ENCODE measurements at places on chromosomes 1 and 21.

DNA sequence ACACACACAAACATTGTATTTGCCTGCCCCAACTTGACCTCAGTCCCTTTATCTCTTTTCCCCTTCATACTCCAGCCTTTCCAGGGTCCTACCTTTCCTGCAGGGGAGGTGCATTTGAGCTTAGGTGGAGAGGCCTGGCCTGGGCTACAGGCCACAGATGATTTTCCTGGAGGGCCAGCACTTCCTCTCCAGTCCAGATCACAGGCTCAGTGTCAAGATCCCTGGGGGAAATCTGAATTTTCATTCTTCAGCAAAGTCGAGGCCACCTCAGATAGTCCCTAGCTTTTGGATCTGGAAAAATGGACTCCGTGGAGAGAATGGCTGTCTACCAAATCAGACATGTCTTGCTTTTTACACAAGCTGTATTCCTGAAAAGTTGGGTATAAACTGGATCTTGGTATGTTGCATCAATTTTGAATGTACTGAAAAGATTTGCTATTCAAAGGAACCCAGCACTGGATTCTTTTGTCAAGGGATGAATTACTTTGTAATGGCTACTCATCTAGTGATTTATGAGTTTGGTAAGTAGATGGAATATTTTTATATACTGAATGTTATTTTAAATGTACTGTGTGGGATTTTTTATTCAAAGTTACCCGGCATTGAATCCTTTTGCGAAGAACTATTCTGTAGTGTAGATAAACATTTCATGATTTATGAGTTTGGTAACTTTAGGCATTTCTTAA lies 78.7 kb downstream of the DDR2 start:
- no peak for DNase-seq

DNA sequence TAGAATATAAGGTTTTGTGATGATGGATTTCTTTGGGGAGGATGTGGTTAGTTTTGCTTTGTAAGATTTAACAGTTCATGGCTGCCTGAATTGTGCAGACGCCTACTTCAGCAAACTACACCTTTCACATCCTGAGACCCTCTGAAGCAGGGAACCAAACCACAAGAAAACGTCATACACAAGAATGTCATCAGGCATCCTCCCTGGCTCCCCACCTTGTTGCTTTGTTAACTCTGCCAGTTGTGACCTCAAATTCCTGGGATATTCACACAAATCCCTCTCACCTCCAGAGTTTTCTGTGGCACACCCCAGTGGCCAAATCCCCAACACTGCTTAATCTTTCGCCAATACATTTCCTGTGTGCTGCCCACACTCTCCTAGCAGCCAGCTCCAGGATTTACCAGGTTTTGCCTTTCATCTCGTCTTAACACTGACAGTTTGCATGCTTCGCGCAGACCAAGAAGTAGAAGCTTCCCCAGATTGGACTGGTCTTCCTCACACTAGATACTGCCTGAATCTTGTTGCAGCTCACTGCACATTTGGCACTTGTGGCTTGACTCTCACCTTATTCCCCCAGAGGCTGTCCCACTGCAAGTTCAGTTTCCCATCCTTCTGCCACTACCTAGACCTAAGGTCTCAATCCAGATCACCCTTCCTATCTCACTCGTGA lies 51.1 kb upstream of the CTTNBP2NL start:
- no peak for DNase-seq

DNA sequence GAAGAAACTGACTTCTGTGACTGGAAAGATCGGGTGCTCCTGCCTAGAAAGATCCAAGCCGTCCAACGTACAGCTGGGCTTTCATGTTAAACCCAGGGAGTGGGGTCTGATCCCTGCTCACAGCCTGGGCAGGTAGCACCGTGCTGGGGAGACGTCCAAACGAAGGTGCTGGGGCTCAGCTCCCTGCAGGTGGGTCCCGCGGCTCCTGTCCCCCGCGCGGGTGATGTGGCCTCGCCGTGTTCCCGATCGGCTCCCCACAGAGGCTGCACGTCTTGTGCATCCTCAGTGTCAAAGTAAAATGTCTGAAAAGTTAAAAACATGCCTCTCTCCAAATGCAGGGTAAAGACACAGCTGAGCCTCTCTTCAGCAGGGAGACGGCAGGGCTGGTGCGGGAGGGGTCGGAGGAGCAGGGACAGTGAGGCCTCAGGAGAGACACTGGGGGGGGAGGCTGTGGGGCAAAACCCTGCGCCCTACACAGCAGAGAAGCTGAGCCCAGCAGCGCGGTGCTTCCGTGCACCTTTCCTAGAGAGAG lies 40.1 kb upstream of the COL6A2 start:
- DNase-seq = no peak

- DNase-seq = no peak
Observed at GRCh38 chr1:239657291-239657690, 270.9 kb downstream of the CHRM3 start.
